NCI-H748 treated with DMSO at 0.1 percent for 48 hours (cell line): ENCODE measurements at places on chromosomes 6 and 20.

DNA sequence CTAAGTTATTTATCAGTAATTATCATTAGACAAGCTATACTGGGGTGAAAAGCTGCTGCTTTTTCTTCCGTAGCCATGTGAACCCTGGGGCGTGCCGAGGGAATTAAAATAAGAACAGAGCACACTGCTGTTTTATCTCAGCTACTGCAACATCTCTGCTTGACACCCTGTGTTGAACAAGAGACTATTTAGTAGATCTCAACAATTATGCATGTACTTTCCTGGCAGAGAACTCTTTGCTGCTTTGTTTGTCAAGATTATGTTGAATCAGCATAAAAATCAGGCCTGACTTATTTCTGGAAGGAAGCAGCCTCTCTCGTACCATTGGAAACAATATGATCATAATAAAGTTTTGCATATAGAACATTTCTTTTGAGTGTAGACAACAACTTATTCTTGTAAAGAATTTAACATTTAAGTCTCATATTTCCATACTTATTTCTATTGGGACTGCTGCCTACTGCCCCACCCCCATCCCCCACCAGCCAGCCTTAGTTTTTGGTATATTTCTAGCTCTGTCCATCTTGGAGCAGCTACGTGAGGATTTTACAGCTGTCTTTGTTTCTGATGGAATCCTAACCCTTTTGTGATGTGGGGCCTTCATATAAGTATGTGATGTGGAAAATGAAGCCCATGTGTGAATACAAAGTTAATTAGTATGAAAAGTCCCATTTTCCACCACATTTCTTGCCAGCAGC, 1011.4 kb downstream of the KIF16B start:
- DNase-seq = no peak

DNA sequence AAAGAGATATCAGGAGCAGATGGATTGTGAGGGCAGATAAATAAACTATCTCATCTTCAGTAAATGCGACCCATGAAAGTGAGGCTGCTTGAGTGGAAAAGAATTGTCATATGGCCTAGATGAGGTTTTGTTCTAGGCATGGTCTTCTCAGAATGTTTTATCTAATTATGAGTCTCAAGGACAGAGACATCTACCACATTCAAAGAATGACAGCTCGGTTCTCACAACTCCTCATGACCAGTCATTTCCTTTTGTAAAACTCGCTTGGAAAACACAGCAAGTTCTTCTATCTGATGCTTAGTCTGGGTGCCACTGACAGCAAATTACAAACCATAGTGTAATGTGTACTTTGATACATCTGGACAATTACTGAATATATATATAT, 140.5 kb downstream of the CCDC170 start:
- DNase-seq = no peak

DNA sequence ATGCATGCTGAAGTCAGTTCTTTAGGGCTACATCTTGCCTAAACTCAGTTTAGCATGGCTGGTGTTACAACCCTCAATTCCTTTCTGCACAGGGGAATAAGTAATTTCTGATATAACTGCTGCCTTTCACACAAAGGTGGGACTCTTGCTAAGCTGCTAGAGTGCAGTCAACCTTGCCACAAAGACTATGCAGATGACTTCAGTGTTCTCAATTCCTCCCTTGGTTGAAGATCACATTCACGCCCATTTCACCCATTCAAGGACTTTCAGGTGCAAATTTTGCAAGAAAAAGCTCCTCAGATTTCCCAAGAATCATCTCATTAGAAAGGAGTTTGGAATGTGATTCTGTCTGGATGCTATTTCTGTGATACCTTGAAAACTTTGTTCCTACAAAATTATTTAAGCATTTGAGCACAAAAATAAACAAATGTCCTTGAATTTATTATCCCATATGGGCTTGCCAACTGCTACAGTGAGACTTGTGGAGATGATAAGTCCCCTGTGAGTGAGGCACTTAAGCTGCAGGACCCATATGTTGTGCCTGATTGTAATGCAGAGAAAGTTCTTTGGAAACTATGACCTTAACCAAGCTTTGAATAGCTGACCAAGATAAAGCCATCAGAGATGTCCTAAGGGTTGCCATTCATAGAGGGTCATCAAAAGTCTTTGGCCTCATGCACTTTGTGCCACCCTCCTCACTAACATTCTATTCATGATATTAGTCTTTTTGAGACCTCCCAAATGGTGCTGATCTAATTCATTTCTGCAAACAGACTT, 111.8 kb downstream of the PLCB4 start:
- no peak for DNase-seq

GRCh38 chr6:1105833-1106400, 206.0 kb upstream of the FOXQ1 start:
- no peak for DNase-seq

- no peak for DNase-seq
Observed at GRCh38 chr20:57990396-57990987, 238.0 kb downstream of the ANKRD60 start.

GRCh38 chr20:62219101-62219991, 732 bp downstream of the HRH3 start:
- no peak for DNase-seq

GRCh38 chr20:39165099-39165498, 203.0 kb downstream of the DHX35 start:
- DNase-seq = no peak

DNA sequence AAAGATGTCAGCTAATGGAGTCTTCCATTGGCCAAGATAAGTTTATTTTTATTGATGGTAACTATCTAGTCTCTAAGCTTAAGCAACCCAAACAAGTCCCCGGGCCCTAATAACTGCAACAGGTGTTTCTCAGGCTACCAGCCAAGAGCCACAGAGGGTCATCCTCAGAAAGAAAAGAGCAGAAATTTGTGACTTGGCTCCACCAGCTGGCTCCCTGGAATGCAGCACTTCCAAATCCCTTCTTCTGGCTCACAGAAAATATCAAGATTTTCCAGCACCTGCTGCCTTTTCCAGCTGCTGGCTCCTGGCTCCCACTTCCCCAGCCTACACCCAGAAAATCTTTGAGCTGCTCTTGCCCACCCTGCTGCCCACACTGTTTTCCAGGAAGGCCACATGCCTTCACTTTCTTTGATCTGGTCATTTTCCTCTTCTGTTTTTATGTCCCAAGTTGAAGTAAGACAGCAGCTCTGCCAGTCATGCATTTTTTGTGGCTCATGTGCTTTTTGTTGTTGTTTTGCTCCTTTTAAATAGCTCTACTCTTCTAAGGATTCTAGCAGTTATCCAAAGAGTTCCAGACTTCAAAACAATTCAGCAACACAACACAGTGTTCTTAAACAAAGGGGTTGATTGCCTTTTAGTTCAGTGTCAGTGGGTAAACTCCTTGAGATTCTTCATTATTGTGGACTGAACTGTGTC, 151.0 kb upstream of the SMLR1 start:
- no peak for DNase-seq

DNA sequence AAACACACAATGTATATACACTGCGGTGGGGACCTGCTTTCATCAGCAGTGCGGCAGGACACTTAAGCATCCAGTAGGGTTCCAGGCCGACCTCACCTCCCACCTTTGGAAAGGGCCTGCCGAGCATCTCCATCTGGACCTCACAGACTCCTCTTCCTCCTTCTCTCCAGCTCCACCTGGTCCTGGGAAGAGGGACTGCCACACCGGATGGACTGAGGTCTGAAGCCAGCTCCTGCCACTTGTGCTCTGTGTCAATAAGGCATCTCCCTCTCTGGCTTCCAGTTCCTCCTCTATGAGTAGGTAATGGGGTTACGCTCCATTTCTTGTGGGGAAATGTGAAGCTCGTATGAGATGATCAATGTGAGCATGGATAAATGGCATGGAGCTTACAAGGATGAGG, 19.1 kb upstream of the NNAT start:
- DNase-seq = peak; percentile 31

GRCh38 chr20:61845233-61845671, 220.4 kb downstream of the TAF4 start:
- DNase-seq = no peak

DNA sequence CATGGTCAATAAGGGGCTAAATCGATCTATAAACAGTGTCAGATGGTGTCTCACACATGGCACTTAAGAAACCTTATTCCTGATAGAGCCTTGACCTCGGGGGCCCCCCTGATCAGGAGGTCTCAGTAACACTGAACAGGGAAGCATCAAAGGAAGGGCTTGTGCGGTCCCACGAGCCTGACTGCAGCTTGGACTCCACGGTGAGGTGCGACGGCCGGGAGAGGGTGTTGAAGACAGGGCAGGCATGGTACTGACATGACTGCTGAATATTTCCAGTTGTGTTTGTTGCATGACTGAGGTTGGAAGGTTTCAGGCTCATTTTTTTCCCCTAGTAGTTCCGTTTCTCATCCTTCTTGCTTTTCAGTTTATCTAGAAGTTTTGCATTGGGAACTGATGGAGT, 107.1 kb upstream of the JAG1 start:
- DNase-seq = no peak

- DNase-seq = peak; percentile 62
Observed at GRCh38 chr6:144330017-144330987, 45.2 kb downstream of the UTRN start.

- no peak for DNase-seq
Observed at GRCh38 chr6:112033791-112034615, 19.9 kb upstream of the CCN6 start.

GRCh38 chr20:23241416-23241815, 109.2 kb upstream of the NXT1 start:
- no peak for DNase-seq

DNA sequence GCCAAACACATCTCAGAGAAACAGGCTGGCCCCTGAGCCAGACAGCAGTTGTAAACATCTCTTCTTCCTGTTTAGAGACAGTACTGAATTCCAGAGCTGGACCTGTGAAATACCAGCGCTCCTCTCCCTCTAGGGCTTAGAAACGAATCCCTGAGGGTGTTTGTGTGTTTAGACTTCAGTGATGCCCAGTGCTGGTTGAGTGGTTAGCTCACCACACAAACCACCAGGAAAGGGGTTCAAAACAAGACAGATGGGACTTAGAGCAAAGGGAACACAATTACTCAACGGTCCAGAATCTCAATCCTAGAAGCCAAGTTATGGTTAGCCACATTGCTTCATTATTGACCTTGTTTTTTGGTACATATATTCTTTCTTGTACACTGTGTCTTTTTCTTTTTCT, 108.7 kb upstream of the TMEM170B start:
- DNase-seq = no peak

- no peak for DNase-seq
Observed at GRCh38 chr6:125662296-125662695, 87.1 kb upstream of the HEY2 start.

DNA sequence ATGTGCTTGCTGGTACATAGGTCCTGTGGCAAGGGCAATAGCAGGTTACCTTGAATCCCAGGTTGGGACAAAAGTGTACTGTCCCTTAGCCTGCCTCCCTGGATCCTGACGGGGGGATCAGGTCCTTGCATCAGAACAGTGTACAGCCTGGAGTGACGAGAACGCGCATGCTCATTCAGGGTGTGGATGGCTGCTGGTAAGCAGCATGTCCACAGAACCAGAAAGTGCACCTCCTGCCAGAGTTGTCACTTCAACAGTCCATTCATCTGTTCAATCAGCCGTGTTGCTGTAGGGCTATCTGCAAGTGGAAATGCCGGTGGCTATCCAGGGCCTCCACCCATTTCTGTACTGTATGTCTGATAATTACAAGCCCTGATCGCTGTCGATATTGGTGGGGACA, 236.3 kb upstream of the SOX4 start:
- DNase-seq = no peak

DNA sequence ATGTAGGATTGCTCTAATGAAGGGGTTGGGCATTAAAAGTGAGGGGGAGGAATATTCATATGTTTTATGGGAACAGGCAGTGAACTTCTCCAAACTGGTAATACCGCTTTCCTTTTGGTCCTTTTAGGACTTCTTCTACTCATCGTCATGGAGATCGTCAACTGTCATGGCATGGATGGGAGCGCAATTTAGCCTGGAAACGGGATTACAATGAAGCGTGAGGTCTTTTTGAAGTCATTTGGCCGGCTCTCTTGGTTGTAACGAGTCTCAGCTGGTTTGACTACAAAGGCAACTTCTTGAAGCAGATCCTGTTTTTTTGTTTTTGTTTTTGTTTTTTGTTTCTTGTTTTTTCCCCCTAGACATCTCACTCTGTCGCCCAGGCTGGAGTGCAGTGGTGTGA, 1.4 kb upstream of the HLA-E start:
- DNase-seq = no peak

- DNase-seq = no peak
Observed at GRCh38 chr20:8851446-8851845, 217.4 kb upstream of the PLCB4 start.

GRCh38 chr6:38154731-38155130, 335.2 kb downstream of the ZFAND3 start:
- DNase-seq = no peak

DNA sequence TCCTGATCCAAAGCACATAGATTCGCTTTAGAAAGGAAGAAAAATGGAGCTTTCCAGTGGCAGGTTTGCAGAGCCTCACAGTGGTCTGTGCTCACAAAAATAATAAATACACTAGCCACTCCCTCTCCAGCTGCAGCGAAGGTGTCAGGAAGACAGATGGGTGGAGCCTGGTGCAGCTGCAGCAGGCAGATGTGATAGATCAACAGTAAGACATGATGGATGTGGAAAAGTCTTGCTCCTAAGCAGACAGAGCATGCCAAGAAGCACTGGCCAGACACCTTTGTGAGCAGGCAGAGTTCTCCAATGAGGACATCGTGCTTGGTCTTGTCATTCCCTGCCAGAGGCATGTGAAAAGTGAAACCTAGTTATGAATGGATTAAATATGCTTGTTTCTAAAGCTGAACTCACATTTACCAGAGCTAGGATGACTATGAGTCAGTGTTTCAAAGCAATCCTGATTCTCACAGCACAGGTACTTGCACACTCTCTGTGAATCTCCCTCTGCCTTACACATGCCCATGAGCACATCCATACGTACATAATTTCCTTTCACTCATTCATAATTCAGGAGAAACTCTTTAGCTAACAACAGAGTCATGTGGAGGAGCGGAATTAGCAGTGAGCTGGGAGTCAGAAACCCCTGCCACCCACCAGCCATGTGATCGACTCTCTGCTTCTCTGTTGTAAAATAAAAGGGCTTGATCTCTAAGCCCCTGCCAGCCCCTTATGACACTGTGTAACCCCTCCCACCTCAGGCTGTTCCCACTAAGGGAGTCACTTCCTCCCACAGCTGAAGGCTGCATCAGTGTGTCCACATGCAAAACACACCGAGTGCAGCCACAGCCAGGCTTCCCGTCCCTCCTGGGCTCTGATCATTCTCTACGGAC, 111.2 kb downstream of the SCML4 start:
- DNase-seq = no peak

DNA sequence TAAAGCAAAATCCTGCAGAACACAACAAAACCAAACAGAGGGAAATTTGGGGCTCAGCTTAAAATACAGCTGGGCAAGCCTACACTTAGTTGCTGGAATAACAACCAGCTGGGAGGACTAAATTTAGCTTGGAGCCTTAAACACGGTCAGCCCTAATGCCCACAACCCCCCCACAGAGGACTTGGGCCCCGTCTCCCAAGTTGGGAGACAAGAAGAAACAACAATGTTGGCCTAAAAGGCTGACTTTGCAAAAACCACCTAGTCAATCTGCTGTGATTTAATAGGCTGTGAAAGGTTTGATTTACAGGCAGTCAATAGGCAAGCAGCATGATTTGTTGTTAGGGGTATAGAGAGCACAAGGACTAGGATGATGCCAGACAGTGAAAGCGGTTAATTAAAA, 40.3 kb upstream of the ARMC2 start:
- no peak for DNase-seq
